OCI-LY7 (cell line): ENCODE measurements at places on chromosomes 7 and 10.
A peak's percentile ranks its signal among the peaks of the same experiment; 100 is the strongest.

GRCh38 chr10:71294091-71294561 is 24.9 kb upstream of the SLC29A3 start:
- no peak for DNase-seq

- no peak for DNase-seq
Observed at GRCh38 chr7:33509206-33509605, 379.8 kb downstream of the BBS9 start.

DNA sequence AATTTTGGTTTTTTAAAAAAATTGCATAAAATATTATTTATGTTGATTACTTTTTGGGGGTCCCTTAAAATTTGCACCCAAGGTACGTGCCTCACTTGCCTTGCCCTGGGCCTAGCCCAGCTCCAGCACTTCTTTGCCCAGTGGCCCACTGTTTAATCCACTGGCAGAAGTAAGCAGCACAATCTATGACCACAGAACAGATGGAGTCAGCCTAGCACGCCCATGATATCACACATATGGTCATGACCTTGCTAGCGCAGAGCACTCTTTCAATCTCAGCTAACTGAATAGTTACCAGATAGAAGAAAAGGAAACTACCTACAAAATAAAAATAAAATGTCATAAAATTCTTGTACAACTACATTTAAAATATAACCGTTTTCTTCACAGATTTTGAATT is 5.6 kb downstream of the OGA start:
- DNase-seq = no peak

- no peak for DNase-seq
Observed at GRCh38 chr10:42738679-42739078, 43.9 kb upstream of the BMS1 start.

DNA sequence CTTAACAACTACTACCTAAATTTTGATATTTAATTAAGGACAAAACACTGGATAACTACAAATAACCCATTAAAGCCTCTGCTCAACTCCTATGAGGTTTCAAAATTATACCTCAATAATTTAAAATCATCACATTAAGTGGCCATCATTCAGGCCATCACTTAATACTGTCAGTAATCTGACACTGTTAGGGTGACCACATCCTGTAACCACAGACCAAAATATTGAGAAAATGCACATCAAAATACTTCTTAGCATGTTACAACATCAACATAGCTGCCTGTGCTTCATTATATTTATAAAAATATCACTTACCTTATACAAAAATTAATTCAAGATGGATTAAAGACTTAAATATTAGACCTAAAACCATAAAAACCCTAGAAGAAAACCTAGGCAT is 23.3 kb downstream of the SEM1 start:
- DNase-seq = no peak

DNA sequence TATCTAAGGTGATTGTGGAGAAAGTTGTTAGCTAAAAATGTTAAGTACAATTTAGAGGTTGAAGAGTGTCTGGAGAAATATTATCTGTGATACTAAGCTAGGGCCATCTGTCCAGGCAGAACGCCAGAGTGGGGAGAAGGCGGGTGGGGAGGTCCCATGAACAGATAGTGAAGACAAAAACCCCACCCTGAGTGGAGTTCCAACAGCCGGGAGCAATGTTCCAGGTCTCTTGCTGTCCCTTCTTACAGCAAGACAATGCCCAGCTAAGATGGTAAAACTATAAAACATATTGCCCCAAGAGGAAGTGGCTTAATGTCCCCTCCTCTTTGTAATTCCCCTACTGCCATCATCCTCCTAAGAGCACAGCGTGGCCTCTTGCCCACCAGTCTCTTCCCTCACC is 10.4 kb upstream of the IL15RA start:
- DNase-seq = no peak

GRCh38 chr10:97505152-97505551 is 6.4 kb downstream of the UBTD1 start:
- DNase-seq = no peak

DNA sequence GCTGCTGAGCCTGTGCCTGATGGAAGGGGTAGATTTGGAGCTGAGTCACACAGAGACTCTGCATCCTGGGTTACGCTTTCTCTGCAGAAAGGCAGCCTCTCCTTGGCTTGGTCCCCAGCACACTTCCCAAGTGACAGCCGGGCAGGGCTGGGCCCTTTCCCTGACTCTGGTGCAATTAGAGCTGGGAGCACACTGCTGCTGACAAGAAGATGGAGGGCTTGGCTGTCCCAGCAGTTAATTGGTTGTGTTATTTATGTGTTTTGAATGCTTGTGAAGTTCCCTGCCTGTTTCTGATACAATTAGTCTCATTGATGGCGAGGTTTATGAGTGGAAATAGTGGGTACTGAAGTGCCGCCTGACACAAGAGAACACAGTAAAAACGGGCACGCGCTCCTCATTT is 123.6 kb downstream of the TCERG1L start:
- no peak for DNase-seq

- DNase-seq = no peak
Observed at GRCh38 chr7:117259615-117260014, 63.2 kb downstream of the WNT2 start.

DNA sequence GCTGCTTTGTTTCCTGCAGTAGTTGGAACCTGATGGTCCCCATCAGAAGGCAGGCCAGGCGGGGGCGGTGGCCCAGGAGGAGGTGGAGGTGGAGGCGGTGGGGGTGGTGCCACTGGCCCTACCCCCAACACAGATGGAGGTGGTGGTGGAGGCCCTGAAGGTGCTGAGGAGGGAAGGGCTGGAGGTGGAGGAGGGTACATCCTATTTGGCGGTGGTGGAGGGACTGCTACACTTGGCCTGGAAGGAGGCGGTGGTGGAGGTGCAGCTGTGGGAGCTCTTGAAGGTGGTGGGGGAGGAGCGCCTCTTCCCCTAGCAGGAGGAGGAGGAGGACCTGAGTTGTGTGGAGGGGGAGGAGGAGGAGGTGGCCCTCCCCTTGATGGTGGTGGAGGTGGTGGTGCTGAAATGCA is 36.8 kb downstream of the LMOD2 start:
- DNase-seq = no peak

DNA sequence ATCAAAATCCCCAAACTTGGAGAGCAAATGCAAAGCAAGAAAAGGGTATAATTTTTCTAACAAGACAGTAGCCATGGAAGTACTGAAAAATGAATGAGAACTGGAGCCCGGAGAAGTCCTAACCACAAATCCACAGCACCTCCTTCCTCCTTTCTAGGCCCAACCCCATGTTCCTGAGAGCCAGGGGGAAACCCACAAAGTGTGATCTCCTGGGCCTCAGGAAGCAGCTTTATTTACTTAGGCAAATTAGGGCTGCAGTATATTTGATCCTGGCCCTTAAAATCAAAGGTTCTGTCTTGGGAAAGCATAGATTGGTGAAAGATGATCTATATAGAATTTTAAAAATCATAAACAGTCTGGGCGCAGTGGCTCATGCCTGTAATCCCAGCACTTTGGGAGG is 103.0 kb downstream of the DOCK4 start:
- no peak for DNase-seq

- DNase-seq = peak; percentile 61
Observed at GRCh38 chr10:69348816-69349541, 67.7 kb downstream of the TACR2 start.
